ENCODE measurements at places on chromosomes 7 and 10. TPM values are rescaled to one million over a fixed set of nuclear protein-coding genes. Genes with fewer than 3 reads are reported as not detected.
A peak's percentile ranks its signal among the peaks of the same experiment; 100 is the strongest.

- H3K4me1 ChIP-seq = peaks cover 5% of the 10 kb centered on the region
- DNase-seq = no peak
- peak overlapping the region; percentile 73 for H3K4me3 ChIP-seq
- no peaks in the 10 kb centered on the region for H3K27me3 ChIP-seq
- H3K27ac ChIP-seq = peak overlapping the region; percentile 93
These were observed 1.4 kb downstream of the PTPRE start for GRCh38 chr10:127908106-127908958.

DNA sequence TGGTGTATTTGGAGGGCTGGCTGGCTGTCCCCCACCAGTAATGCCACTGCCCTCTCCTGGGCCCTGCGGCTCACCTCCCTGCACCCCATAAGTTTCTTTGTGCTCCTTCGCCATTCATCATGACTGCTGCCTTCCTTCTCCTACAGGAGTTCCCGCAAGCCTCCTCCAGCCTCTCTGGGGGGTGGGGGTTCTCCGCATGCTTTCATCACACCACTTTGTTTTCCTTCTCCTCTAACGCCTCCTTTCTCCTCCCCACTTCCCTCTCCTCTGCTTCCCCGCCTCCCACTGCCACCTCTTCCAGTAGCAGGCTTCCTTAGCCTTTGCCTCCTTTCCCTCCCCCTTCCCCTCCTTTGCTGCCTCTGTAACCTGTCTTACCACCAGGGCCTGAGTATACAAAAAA lies 58.1 kb downstream of the PAX2 start:
- no peak overlapping the region for H3K27ac ChIP-seq
- no peak for DNase-seq
- H3K4me1 ChIP-seq = no peaks in the 10 kb centered on the region
- no peaks in the 10 kb centered on the region for H3K36me3 ChIP-seq
- no peak overlapping the region for H3K4me3 ChIP-seq

DNA sequence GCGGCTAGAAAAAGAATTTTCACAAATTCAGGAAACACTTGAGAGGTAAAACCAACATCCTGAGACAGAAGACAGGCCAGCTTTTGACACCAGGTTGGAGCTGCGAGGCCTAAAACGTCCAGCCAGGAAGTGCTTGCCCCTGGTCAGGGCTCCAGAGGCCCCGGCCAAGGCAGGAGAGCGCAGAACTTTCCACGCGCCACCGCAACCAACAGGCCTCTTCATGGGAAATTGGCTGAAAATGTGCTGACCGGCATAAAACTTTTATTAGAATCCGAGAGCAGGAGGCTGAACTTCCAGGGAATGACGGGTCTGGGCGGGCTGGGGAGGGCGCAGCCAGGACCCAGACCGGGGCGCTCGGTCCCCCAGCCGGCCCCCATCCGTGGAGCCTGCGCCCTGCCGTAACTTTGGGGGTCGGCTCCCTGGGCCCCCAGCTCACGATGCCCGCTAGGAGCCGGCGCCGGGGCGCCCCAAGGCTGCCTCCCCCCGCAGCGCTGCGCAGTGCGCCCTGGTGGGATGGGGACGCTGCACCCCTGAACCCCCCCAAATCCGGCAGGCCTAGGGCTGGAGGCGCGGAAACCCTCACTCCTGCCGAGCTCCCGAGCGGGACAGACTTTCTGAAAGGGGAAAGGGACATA lies 414.0 kb upstream of the MKI67 start:
- no peak overlapping the region for H3K4me3 ChIP-seq
- DNase-seq = no peak
- H3K4me1 ChIP-seq = no peaks in the 10 kb centered on the region
- no peak overlapping the region for H3K27ac ChIP-seq

DNA sequence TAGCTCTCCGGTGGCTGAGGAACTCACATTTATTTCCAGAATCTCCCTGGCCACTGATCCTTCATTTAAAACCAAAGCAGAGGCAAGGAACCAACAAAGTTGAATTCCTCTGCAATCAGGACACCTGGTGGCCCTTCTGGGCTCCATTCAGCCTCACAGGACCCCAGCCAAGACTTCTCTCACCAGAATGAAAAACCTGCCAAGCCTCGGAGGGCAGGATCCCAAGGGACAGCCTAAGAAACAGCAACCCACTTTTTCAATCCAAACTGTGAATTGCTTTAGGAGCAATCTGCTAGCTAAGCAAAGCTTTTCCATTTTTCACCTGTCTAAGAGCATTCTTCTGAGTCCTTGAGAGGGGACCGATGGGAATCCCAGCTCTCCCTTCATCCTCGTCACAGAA lies 34.6 kb downstream of the OAT start:
- H3K4me3 ChIP-seq = no peak overlapping the region
- H3K27ac ChIP-seq = no peak overlapping the region
- H3K36me3 ChIP-seq = no peaks in the 10 kb centered on the region
- H3K27me3 ChIP-seq = no peaks in the 10 kb centered on the region
- DNase-seq = no peak

GRCh38 chr7:111753968-111754367 lies 191.7 kb upstream of the IMMP2L start:
- no peaks in the 10 kb centered on the region for H3K36me3 ChIP-seq
- no peak overlapping the region for H3K27ac ChIP-seq
- DNase-seq = no peak
- no peaks in the 10 kb centered on the region for H3K27me3 ChIP-seq
- H3K4me1 ChIP-seq = no peaks in the 10 kb centered on the region

- no peaks in the 10 kb centered on the region for H3K36me3 ChIP-seq
- H3K27me3 ChIP-seq = no peaks in the 10 kb centered on the region
- H3K4me3 ChIP-seq = no peak overlapping the region
- H3K27ac ChIP-seq = no peak overlapping the region
- no peaks in the 10 kb centered on the region for H3K4me1 ChIP-seq
These were observed 34.5 kb downstream of the PAXIP1 start for GRCh38 chr7:154968336-154969001.

- no peak for DNase-seq
- no peak overlapping the region for H3K27ac ChIP-seq
- H3K36me3 ChIP-seq = no peaks in the 10 kb centered on the region
- H3K4me1 ChIP-seq = no peaks in the 10 kb centered on the region
- no peaks in the 10 kb centered on the region for H3K27me3 ChIP-seq
- H3K4me3 ChIP-seq = no peak overlapping the region
These were observed 583.5 kb upstream of the SEMA3D start for GRCh38 chr7:85770332-85770731.

GRCh38 chr7:116271963-116272886 lies 61.9 kb downstream of the TES start:
- DNase-seq = no peak
- H3K4me1 ChIP-seq = peaks cover 7% of the 10 kb centered on the region
- no peak overlapping the region for H3K4me3 ChIP-seq
- no peaks in the 10 kb centered on the region for H3K27me3 ChIP-seq
- H3K27ac ChIP-seq = peak overlapping the region; percentile 34
- H3K36me3 ChIP-seq = no peaks in the 10 kb centered on the region

DNA sequence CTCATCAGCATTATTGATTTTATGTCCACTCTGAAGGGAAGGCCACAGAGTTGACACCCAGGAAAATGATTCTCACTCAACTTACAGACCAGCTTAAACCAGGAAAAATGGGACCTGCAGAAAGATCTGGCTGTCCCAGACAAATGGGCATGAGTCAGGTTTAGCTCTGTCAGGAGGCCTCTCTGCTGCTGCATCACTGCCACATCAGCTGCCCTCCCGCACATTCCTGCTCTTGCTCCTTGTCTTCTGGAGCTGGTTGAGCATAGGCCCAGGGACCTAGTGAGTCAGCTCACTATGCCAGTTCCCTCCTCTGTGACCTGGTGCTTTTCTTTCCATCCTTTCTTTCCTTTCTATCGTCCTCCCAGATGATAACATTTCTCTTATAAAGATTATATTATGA lies 18.8 kb upstream of the SMNDC1 start:
- no peaks in the 10 kb centered on the region for H3K36me3 ChIP-seq
- H3K27ac ChIP-seq = no peak overlapping the region
- DNase-seq = no peak
- no peaks in the 10 kb centered on the region for H3K4me1 ChIP-seq
- H3K4me3 ChIP-seq = no peak overlapping the region
- H3K27me3 ChIP-seq = no peaks in the 10 kb centered on the region

GRCh38 chr7:31020161-31020560 lies 31.9 kb upstream of the ADCYAP1R1 start:
- no peak for DNase-seq
- H3K4me1 ChIP-seq = no peaks in the 10 kb centered on the region
- H3K36me3 ChIP-seq = no peaks in the 10 kb centered on the region
- H3K4me3 ChIP-seq = no peak overlapping the region
- no peaks in the 10 kb centered on the region for H3K27me3 ChIP-seq
- no peak overlapping the region for H3K27ac ChIP-seq

DNA sequence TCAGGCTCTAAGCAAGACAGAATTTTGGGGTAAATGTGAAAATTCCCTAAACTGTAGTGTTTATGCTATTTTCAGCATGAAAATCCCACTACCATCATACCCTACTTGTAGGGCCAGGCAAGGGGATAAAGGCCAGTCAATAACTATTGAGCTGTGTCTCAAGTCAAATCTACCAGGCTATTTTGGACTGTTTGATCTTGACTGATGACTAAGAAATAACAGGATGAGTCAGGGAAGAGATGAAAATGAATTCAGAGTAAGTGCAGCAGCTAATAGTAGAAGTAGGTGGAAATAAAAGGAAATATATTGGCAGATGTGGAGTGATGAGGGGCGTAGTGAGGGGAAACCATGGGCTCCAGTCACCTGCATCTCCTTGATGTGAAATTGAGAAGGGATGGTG lies 225.8 kb upstream of the PHYHIPL start:
- peak overlapping the region; percentile 69 for H3K27ac ChIP-seq
- no peaks in the 10 kb centered on the region for H3K27me3 ChIP-seq

DNA sequence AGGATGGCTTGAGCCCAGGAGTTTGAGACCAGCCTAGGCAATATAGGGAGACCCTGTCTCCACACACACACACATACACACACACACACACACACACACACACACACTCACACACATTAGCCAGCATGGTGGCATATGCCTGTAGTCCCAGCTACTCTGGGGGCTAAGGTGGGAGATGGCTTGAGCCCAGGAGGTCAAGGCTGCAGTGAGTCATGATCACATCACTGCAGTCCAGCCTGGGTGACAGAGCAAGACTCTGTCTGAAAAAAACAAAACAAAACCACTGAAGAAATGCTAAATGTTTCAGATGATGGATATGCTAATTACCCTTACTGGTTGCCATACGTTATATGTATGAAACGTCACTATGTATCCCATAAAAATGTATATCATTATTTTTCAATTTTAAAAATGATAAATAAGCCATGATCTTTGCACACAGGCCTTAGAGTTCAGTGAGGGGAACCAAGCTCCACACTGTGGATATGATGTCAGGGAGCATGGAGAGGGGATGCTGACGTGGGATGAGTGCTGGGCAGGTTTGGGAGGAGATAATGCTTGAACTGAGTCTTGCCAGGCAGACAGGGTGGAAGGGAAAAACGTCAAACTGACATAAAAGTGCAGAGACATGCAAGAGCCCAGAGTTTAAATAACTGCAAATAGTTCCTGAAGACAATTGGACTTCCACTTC lies 45.9 kb upstream of the ARHGAP12 start:
- H3K27ac ChIP-seq = no peak overlapping the region
- no peaks in the 10 kb centered on the region for H3K27me3 ChIP-seq
- DNase-seq = no peak
- no peaks in the 10 kb centered on the region for H3K4me1 ChIP-seq
- no peak overlapping the region for H3K4me3 ChIP-seq
- no peaks in the 10 kb centered on the region for H3K36me3 ChIP-seq

DNA sequence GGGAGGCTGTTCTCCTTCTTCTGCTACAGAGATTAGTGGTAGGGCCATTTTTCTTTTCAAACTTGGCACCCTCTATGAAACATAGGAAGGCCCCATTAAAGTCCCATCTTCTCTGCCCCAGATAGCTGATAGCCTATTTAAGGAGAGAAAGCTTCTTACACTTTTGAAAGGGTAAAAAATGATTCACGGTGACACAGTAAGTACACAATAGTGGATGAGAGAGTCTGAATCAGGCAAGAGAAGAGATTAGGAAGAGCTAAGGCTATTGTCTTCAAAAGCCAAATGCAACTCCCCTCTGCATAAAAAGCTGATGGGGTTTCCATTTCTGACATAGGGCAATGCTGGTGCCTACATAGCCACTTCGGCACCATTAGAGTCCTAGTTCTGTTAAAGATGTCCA lies 3.6 kb downstream of the INA start:
- H3K27me3 ChIP-seq = peaks cover 5% of the 10 kb centered on the region
- no peak overlapping the region for H3K4me3 ChIP-seq
- no peak overlapping the region for H3K27ac ChIP-seq
- no peaks in the 10 kb centered on the region for H3K36me3 ChIP-seq
- DNase-seq = no peak
- peaks cover 8% of the 10 kb centered on the region for H3K4me1 ChIP-seq

DNA sequence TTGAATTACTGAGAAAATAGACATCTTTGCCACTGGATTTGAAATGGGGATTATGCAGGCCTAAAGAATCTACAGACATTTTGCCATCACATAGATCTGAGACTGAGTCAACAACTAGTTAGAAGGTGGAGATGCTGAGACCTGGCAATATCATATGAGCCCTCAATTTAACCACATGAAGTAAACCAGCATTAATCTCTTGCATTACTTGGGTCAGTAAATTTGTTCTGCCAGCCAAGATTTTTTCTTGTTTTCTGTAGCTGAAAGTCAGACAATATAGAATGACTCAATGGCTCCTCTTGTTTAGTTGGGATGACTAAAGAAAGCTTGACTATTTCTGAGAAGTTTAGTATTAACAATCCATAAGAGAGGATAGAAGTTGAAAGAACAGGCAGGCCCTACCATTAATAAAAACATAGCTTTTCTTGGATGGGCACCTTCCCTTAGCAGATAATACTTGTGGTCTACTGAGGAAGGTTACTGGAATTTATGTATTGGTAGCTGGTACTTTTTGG lies 396.7 kb upstream of the SORCS1 start:
- no peak overlapping the region for H3K27ac ChIP-seq
- H3K27me3 ChIP-seq = no peaks in the 10 kb centered on the region
- no peaks in the 10 kb centered on the region for H3K4me1 ChIP-seq
- no peak for DNase-seq
- H3K4me3 ChIP-seq = no peak overlapping the region

- DNase-seq = peak; percentile 49
- H3K4me3 ChIP-seq = peak overlapping the region; percentile 45
- no peaks in the 10 kb centered on the region for H3K27me3 ChIP-seq
These were observed 1.9 kb downstream of the ACSL5 start for GRCh38 chr10:112375721-112376395.

DNA sequence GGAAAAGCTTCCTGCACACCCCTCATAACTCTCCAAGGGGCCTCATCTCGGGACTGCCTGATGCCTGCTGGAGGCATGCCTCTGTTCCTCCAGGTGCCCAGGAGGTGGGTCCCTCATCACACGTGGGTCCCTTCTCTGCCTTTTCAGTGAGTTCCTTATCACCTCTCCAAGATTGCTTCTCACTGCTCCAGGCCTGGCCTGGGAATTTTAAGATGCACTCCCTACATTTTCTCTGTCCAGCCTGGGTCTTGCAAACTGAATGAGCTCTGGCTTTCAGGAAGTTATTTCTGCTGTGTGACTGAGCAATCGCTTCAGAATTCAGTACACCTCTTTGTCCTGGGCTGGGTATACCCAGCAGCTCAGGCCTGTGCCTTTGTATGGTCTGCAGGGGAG lies 43.8 kb downstream of the LRRC18 start:
- H3K4me3 ChIP-seq = no peak overlapping the region
- H3K27me3 ChIP-seq = no peaks in the 10 kb centered on the region
- H3K36me3 ChIP-seq = no peaks in the 10 kb centered on the region
- no peaks in the 10 kb centered on the region for H3K4me1 ChIP-seq
- no peak for DNase-seq

FZD8 gene
- 3.0 TPM for total RNA-seq

CUBN gene
- 1.6 TPM for total RNA-seq

HOXA4 gene
- 2.0 TPM for total RNA-seq

ZNF32 gene
- total RNA-seq = 54.4 TPM

THSD7A gene
- 6.9 TPM for total RNA-seq

NANOS1 gene
- 6.4 TPM for total RNA-seq

CPN1 gene
- total RNA-seq = not detected

IGFBP3 gene
- total RNA-seq = 163 TPM

OR9A2 gene
- total RNA-seq = 1.2 TPM
